ENCODE measurements at places on chromosomes 7 and 10.

GRCh38 chr7:94301024-94301586 is 93.6 kb upstream of the COL1A2 start:
- no peak for DNase-seq

- DNase-seq, result no peak
Measured at GRCh38 chr7:2681929-2682799, 5.8 kb upstream of the AMZ1 start.

DNA sequence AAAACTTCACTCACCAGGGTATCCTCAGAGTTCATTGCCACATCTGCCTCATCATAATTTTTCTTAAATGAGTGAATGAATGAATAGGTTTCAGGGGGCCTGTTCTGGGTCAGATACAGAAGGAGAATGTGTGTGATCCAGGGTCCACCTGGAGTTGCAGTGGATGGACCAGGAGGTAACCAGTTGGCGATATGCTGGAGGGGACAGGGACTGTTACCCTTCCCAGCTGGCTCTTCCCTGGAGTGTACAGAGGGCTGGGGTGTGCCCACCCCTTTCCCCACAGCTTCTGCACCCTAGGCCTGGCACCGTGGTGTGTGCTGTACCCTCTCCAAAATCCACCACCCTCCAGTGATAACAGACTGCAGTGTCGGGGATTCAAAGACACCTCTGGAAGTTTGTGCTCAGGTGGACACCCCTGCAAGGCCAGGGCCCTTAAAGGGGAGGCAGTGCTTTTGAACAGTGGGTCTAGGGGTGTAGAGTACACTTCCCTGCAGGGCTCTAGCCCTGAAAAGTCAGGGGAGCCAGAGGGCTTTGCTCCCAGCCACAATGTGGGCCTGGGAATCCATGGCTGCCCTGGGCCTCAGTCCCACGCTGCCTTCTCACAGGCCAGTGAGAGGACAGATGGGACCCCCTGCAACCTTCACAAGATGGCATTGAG is 134.4 kb upstream of the UNC5B start:
- no peak for DNase-seq

DNA sequence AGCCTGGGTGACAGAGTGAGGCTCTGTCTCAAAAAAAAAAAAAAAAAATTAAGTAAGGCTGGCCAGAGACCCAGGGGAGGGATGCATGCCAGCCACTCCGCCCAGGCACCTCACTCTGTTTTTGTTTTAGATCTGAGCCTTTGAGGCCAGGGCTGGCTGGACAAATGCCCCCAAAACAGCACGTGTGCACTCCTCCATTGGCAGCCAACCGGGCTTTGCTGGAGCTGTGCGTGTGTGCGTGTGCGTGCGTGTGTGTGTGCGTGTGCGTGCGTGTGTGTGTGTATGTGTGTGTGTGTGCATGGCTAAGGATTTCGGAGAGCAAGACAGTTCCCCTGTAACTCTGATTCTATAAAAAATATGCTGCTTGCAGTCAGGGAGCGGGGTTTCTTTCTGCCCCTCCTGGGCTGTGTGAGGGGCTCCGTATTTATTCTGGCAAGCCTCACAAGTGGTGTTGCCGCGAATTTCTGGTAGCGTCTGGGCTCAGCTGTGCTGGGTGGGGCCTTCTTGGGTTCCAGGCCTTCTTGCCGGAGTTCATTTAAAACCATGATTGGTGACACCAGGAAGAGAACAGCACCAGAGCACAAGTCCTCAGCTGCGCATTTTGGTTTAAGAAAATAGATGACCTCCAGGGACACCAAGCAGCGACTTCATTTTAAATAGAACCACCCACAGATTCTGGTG is 28.1 kb upstream of the UNCX start:
- DNase-seq, result no peak

GRCh38 chr10:66982792-66983474 is 57.1 kb downstream of the LRRTM3 start:
- DNase-seq, result no peak

GRCh38 chr10:77518241-77518909 is 119.2 kb downstream of the KCNMA1 start:
- DNase-seq, result no peak

DNA sequence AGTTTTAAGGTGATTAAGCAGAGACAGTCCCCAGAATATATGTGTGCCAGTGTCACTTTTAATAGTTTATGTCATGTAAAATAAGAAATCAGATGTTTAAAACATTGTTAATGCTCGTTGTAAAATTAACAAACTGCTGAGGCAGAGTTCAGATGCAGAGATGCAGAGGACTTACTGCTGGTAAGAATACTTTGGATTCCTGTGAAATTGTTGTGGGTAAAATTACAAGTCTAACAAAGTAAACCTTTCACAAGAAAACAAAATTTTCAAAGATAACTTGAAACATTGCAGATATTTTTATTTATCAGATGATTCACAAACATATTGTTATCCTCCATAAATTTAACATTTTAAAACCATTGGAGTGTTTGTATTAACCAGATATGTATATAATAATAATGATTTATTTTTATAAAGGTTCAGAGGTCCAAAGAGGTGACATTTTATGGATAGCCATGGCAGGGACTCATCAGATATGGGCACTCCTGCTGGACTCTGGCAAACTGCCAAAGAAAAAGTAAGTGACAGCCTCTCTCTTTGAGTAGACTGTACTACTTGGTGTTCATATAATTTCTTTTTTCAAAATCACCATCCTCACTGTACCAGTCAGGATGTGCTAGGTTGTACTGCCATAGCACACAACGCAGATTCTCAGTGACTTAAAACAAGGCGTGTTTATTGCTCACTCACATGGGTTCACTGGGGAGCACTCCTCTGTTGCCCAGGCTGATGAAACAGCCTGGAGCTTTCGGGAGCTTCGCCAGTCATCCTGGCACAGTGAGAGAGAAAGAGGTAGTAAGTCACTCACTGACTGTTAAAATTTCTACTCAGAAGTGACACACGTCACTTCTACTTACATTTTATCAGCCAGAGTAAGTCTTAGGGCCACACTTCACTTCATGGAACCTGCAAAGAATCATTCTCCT is 43.5 kb downstream of the NHLRC2 start:
- no peak for DNase-seq
